HT-29 (cell line): ENCODE measurements at places on chromosomes 7 and 10.
A peak's percentile ranks its signal among the peaks of the same experiment; 100 is the strongest.

- no peak for DNase-seq
Measured at GRCh38 chr7:27173511-27173955, 587 bp downstream of the HOXA10 start.

GRCh38 chr7:27201580-27202017 lies 1.7 kb upstream of the HOXA13 start:
- no peak for DNase-seq

- no peak for DNase-seq
Measured at GRCh38 chr7:75734586-75735458, 3.9 kb downstream of the HIP1 start.

GRCh38 chr7:84921154-84921553 lies 265.7 kb downstream of the SEMA3D start:
- no peak for DNase-seq

- DNase-seq: no peak
Measured at GRCh38 chr7:3493499-3493898, 192.4 kb downstream of the SDK1 start.

- DNase-seq: no peak
Measured at GRCh38 chr7:140639366-140640053, 1.1 kb downstream of the DENND2A start.

DNA sequence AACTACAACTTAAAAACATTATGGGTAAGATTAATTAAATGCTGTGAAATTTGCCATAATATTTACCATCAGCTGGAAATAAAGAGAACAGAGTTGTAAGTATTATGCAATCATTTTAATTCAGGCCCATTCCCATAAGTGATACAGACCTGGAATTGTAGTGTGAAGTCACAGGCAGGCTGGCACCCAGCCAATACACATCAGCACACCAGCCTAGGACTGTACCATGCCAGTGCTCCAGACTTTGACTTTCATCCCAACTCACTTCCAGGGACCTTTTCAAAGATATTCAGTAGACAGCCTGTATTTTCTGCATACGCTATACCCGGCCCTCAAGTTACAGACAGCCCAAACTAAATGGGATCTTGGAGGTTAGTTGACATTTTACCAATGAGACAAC lies 143.3 kb downstream of the TES start:
- peak; percentile 60 for DNase-seq

DNA sequence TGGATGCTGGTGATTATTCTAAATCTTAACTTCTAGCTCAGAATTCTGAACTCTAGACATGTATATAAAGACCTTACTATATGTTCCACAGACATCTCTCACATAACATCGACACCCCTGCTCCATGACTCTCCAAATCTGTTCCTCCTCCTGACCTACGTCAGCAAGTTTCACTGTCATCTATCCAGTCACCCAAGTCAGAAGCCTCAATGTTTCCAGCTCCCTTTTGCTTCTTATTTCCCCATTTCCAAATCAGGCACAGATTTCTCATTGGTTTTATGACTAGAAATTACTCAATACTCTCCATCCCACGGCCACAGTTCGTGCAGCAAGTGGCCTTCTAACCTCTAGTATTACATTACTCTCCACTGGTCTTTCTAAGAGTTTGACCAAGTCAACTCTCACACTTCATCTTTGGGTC lies 28.5 kb downstream of the EPC1 start:
- no peak for DNase-seq

DNA sequence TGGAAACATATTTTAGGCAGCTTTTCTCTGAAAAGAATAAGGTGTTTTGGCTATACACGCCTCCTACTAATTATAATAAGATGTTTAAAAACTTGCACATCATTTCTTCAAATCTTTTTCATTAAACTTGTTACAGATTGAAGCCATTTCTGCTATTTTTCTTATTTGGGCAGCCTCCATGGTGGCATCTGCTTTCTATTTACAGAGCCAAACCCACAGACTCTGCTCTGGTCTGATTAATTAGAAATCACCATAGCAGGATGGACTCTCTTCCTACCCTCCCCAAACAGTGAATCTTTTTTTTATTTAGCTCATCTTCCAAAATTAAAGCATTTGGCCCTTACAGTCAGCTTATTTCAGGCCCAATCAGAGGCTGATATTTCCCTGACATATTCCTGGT lies 85.7 kb upstream of the AOAH start:
- no peak for DNase-seq

DNA sequence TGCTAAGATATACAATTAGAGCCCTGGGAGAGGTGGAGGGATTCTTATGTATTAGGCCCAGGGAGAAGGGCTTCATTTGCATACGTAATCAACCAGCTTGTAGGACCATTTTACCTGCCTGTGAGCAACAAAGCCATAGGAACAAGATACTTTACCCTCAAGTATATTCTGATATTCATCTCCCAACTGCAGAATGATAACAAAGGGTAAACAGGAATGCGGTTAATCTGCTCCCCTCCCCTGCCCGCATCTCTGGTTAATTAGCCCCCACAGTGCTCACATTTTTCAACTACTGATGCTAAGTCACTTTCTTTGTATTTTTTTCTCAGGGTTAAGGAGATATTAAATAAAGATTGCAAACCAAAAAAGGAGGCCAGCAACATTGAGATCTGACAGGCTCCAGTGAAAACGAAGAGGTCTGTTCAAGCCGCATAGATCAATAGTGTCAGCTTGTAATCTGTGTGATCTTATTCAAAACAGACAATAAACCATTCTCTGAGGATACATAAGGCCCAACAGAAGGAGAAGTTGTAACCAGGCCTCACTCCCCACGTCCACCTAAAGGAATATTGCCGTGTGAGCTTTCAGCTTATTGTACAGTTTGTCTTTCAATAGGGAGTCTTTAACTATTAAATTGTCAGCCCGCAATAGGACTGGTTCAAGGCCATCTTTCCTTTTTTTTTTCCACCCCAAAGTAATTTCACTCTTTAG lies 203.4 kb downstream of the RAPGEF5 start:
- no peak for DNase-seq

DNA sequence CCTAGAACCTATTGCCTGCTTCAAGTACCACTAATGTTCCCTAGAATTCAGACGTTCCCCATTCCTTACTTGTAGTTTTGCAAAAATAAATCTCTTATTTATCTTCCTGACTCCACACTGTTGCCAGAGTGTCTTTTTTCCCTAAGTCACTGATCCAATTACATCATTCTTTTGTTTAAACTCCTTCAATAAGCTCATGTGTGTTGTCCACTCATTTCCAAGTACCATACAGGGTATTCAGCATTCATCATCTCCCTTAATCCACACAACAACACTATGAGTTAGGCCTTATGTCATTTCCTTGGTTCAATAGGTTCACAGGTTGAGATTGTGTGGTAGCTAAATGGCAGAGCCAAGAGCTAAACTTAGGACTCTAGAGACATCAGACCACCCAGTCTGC lies 119.9 kb upstream of the RHOBTB1 start:
- DNase-seq: no peak

- DNase-seq: no peak
Measured at GRCh38 chr7:144771174-144771573, 64.7 kb downstream of the TPK1 start.

DNA sequence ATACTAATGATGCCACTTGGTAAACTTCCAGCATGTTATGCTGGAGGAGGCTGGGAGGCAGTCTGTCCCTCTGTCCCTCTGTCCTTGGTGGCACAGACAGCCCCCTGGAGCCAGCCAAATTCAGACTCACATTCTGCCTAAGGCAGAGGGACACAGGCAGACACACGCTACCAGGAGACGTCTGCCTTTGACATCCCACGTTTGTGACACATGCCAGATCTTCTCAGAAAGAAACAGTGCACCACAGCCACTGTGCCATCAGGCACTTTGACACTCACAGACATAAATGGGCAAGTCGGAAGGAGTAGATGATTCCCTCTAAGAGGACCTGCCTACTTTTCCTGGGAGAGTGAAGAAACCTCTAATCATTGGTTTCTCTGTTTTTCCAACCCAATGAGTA lies 467.0 kb downstream of the DPP6 start:
- no peak for DNase-seq

DNA sequence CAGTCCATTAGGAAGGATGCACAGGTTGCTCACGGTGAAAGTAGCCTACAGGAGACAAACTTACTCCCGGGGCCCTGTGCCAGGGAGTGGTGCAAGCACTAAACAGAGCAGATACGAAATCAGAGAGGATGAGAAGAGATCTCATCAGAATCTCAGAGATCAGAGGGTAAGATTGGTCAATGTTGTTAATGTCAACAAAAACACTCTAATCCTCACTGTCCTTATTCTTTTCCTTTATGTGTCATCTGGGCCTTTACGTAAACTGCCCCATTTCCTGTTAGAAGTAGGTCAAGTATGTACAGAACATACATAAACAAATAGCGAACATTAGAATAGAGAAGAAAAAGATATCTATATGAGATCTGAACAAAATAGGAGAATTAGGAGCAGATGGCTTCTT lies 163.1 kb downstream of the PPP1R17 start:
- DNase-seq: no peak

GRCh38 chr10:54091237-54091636 lies 709.8 kb downstream of the PCDH15 start:
- no peak for DNase-seq

DNA sequence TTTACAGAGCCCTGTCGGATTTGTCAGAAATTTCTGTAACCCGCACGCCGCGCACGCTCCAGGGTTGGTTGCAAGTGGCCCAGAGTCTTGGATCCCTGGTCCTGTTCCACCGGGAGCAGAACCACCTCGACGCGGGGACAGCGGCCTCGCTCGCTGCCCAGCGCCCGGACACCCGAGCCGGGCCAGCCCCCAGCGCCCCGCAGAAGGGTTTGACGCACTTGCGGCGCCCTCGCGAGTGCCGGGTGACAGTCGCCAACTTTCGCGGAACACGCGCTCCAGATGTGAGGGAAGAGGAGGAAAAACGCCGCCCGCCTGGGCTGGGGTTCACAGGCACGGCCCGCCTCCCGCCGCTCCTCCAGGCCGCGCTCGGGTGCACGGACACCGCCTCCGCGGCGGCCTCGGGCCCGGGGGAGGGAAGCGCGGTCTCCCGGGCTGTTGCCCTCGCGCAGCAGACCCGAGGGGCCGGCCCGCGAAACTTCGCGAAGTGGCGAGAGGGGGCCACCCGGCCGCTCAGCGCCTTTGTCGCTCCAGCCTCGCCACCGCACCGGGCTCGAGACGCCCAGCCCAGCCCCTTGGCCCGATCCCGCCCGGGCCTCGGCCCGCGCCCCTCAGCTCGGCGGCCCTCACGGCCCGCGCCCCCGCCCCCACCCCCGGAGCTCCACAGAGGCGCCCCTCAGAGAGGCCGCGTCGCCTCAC lies 514 bp downstream of the RNF216 start:
- DNase-seq: peak; percentile 53
